Kidney (tissue), 22 donors: ENCODE measurements at places on chromosomes 7 and 10.

DNA sequence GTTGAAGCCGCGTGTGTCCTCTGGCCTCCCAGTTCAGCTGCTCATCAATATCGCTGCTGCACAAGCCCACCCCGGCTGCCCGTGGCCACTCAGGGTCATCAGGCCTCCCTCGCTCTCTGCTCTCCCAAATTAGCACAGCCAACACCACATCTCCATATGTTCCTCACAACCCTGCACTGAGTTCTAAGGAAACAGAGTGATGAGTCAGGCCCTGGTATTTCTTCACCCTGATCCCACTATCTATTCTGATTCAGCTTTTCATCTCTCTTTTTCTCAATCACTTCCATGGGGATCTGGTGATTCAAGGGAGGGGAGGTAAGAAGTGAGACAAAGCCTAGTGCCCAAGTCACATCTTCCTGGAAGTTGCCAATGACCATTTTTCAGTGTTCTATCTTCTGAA, 23.8 kb downstream of the CYTH3 start:
- DNase-seq = no peak

DNA sequence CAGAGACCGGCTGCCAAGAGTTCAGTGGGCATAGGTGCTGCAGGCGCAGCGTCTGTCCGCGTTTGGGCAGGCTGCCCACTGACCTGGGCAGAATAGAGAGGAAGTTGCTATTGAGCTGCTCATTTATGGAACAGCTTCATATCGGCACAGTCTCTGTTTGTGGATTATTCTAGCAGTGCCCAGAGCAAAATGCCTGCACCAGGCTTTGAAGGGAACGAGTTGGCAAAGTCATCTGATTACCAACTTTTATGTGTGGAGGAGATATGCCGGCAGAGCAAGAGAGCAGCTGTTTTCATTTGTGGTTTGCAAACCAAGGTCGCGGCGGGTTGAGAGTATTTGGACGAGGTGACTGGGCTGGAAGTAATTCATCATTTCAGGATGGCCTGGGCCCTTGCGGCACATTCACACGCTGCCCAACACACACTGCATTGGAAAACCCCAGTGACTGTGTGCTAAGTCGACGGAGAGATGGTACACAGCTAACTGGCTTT, 228.5 kb downstream of the TCERG1L start:
- no peak for DNase-seq

DNA sequence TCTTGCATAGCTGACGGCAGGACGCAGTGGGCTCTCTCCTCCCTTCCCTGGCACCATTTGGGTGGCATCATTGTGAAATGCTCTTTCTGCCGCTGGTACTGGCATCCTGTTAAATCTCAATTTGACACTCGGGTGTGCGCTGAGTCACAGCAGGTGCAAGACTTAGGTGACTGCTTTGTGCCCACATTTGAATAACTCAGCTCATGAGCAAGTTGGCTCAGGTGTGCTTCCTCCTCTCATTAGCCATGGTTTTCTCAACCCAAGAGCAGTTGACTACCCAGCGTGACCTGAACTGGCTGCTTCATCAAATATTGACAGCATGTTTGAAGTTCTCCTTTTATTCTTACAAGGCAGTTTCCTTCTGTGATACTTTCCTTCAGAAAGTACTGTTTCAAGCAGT, 24.6 kb upstream of the NFE2L3 start:
- DNase-seq = no peak

- peak; percentile 58 for DNase-seq
Measured at GRCh38 chr10:77638321-77639101, 903 bp upstream of the KCNMA1 start.
